ENCODE measurements at places on chromosomes 7 and 10.
A peak's percentile ranks its signal among the peaks of the same experiment; 100 is the strongest.

DNA sequence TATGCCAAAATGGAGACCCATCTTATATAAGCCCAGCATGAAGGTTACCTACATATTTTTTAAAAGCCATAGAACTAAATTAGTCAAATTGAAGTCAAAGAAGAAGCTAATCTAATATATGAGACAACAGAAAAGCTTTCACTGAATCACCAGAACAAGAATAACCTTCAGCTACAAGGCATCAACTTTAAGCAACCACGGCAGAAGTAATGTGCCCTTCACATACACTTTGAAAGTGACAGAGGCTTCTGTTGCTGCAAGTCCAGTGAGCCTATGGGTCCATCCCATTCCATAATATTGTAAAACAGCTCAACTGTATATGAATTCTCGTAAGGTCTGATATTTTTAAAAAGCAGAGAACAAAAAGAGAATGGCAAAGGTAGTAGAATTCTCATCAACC is 36.5 kb downstream of the CTNNA3 start:
- no peak for DNase-seq

GRCh38 chr10:51170518-51171245 is 96.4 kb downstream of the PRKG1 start:
- no peak for DNase-seq

GRCh38 chr10:114388275-114388674 is 16.0 kb downstream of the AFAP1L2 start:
- peak; percentile 66 for DNase-seq

DNA sequence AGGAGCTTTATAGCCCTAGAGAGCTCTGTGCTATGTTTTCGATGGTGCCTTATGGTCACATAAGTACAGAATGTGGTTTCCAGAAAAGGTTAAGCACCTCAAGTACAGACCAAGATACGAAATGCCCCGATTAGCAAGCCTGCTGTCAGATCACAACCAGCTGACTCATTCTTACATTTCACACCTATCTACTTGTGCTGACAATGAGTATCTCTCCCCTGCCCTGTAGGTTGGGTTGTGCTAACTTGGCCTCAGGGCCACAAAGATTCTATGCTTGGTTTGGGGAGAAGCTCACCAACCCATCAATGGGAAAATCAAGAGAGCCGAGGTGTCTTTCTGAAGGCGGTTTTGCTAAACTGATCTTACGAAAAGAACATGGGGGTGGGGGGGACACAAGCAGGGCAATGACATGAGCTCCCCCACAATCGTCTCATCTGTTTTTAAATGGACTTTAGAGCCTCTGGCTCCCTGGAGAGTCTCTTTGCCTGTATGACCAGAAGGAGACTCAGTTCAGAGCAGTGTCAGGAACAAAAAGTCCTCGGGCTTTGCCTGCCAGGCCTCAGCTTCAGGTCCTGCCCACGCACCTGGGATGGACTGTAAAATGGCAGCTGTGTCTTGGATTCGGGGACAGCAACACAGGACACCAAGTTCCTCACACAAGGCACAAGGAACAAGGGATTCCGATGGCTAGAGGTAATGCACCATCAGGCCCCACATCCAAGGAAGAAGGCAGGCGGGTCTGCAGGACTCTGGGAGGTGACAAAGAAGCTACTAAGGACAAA is 55.1 kb downstream of the FAM53B start:
- DNase-seq: no peak

- DNase-seq: peak; percentile 37
Observed at GRCh38 chr7:2172311-2173188, 60.2 kb downstream of the MAD1L1 start.

GRCh38 chr7:19508821-19509220 is 200.0 kb downstream of the POLR1F start:
- DNase-seq: no peak

- DNase-seq: no peak
Observed at GRCh38 chr7:45036796-45037195, 36.8 kb downstream of the CCM2 start.

DNA sequence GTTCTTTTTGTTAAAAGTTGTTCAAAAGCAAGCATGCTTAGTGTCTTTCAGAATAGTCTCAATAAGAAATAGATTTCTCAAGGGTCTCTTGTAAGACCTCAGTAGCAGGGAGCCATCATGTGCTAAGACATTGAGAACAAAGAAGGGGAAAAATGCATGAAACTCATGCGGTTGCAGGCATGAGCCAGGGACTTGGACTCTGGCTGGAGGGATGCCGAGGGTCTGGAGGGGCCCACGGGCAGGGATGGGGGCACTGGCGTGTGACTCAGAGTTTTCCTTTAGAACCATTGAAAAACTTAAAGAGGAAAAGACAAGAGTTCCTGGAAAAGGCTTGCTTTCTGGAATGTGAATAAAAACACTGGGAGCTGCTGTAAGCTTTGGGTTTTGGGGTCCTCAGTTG is 253.3 kb downstream of the CCDC3 start:
- no peak for DNase-seq
